ENCODE measurements at places on chromosomes 12 and 14.
A peak's percentile ranks its signal among the peaks of the same experiment; 100 is the strongest.

DNA sequence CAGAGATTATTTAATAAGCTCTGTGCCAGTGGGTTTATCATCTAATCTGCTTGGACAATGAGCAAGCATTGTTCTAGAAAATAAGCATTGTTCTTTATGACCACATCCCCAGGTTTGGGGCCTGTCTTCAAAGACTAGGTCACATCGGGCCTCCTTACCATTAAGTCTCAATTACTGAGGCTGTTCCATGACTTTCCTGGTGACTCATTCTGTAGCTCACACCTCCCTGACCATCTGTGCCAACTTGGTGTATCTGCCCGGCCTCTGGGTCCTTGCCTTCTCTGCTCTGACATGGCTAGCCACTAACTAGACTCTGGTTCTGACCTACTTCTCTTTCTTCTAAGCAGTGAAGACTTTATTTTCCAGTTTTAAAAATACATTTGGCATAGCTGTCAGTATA, 44.4 kb upstream of the PLEKHA5 start:
- DNase-seq: no peak

DNA sequence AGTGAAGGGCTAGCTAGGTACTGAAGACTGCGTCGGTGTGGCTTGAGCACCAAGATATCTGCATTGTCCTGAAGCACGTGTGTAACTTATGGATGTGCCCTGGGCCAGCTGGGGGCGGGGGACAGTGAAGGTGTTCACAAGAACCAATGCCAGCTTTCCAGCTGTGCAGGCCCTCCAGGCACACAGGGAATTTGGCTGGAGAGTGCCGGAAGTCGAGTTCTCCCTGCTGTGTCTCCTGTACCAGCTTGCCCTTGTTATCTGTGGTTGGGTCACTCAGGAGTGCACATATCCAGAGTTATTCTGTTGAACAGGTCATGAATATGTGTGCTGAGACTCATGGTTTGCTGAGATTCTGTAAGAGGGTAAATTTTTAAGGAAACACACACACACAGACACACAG, 75.9 kb upstream of the CRY1 start:
- DNase-seq: no peak

GRCh38 chr14:55704654-55705053, 124.6 kb downstream of the KTN1 start:
- no peak for DNase-seq

GRCh38 chr14:73634011-73634833, 10.6 kb upstream of the DNAL1 start:
- DNase-seq: no peak

DNA sequence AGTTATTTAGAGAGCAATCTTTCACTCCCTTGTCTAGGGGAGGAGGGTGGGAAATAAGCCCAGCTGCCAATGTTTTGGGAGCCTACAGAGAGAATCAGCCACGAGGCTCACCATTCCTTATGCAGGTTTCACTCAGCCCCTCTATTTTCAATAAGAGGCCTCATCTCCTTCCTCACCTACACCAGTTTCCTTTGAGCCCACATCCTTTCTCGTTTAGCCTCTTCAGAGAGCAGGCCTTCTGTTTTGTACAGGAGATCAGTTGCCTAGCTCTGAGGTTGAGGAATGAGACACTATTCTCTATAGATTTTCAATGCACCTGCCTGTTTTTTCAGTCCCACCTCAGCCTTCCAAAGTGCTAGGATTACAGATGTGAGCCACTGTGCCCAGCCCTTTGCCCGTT, 17.9 kb downstream of the SNAPC1 start:
- no peak for DNase-seq

GRCh38 chr14:76638841-76639240, 122.4 kb upstream of the VASH1 start:
- no peak for DNase-seq

- no peak for DNase-seq
Measured at GRCh38 chr12:88391556-88391955, 188.7 kb downstream of the KITLG start.

GRCh38 chr14:52355016-52355431, 40.9 kb downstream of the PTGER2 start:
- DNase-seq: peak; percentile 69

GRCh38 chr12:27464220-27464554, 17.7 kb downstream of the SMCO2 start:
- DNase-seq: no peak

DNA sequence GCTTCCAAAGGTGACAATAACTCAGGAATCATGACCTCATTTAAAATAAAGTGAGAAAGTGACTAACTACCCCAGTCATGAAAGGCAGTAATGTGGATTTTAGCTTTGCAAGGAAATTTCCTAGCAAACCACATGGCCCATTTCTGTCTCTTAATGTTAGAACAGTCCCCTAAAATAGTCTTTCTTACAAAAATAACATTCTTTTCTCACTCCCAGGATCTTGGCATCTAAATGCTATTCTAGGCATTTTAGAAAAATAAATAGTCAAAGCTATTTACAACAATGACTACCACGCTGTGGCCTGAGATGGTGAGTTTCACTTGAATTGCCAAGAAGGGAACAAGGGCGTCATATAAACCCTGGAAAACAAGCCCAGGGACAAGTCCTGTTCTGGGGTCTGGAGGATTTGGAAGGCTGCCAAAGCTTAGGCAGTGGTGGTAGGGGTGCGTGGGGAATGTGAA, 101.2 kb upstream of the CCDC175 start:
- no peak for DNase-seq
